ENCODE measurements at places on chromosomes 5 and 9. TPM values are rescaled to one million over a fixed set of nuclear protein-coding genes. Genes with fewer than 3 reads are reported as not detected.

DNA sequence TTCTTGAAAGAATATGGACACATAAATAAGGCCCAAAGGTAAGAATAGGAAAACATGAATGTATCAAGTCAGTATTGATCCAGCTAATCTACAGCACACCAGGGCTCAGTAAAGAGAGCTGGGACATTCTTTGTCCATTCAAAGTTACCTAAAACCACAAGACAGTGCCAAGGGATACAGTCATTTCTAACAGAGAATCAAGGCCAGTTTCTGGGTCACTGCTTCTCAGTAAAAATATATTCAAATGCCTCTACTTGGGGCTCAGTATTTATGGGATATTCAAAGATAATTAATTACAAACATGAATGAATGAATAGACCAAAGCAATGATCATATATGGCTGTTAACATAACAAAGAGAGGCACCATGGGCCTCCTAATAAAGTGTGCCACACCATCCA, 34.9 kb downstream of the MTMR12 start:
- no peak for DNase-seq

- no peak for DNase-seq
Observed at GRCh38 chr5:74875994-74876791, 10.0 kb upstream of the FAM169A start.

DNA sequence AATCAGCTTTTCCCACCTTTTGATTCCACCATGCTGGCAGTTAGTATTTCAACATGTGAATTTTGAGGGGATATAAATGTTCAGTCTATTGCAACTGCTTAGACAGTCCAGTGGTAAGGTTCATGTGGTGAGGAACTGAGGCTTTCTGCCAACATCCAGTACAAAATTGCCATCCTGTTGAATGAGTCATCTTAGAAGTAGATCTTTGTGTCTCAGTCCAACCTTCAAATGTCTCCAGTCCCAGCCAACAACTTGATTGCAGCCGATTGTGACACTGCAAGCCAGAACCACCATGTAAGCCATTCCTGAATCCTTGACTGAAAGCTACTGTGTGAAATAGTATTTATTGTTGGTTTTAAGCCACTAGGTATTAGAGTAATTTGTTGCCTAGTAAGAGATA, 331.5 kb upstream of the GRIN3A start:
- DNase-seq = no peak

- DNase-seq = no peak
Observed at GRCh38 chr5:1062761-1063568, 48.9 kb downstream of the SLC12A7 start.

DNA sequence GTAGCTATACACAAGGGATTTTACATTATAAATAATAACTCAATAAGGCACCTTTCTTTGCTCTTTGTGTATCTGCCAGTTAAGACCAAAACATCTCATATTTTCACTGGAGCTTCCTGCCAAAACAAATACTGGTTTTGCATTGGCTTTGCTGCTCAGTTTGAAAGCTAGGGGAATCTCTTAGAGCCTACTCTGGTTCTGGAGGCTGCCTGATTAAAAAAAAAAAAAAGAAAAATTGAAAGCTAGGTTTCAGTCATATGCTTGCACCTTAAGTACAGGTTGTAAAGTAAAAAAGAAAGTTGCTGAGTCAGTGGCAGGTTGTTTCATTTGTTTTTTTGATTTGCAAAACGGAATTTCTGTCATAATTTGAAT, 2.3 kb downstream of the DENND4C start:
- no peak for DNase-seq

The INSYN2B gene
- polyA plus RNA-seq = 1.9 TPM

The NDUFS4 gene
- 127 TPM for polyA plus RNA-seq

The PCDHGB5 gene
- 11.5 TPM for polyA plus RNA-seq

All from renal cortex interstitium (tissue), 15 donors.